ENCODE measurements at places on chromosomes 5 and 9. TPM values are rescaled to one million over a fixed set of nuclear protein-coding genes. Genes with fewer than 3 reads are reported as not detected.

- DNase-seq: no peak
Measured at GRCh38 chr9:120729791-120730241, 15.5 kb upstream of the MEGF9 start.

GRCh38 chr9:714675-715074 lies 126.8 kb upstream of the DMRT1 start:
- DNase-seq: no peak

DNA sequence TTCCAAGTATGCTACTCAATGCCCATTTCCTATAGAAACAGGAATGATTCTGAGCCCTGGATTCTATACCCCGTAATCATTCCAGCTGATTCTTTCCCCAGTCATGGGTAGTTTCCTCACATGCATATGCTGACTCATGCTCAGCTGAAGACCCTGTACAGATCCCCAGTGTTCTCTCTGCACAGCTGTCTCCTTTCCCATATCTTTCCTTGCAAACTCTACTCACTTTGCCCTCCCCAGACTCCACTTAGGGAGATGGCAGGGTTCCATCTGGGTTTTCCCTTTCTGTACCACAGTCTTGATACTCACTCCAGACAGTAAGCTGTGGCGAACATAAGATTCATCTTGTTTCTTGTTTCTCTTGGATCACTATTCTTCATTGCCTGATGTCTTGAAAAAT lies 357.6 kb downstream of the RAB3C start:
- DNase-seq: no peak

DNA sequence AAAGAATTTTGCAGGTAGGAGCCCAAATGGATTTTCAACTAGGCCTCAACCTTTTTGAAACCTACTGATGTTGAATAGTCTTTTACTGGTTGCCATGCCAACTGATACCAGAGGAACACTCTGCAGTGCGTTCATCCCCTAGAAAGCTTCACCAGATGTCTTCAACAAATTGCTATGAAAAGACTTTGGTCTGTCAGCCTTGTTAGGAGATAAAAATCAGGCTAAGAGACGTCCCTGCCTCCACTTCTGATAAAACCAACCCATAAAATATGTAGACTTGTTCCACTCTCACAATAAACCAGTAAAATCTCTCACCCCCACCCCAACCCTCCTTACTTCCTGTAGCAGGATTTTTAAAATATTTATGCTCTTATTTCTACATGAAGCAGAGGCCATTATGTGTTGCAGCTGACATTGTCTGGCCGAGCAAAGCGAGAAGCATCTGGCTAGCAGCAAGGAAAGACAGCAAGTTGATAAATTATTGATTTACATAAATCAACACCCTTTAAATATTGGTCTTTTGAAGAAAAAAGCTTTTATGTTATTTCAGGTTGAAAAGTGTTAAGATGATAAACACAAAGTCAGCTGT lies 428.7 kb downstream of the ISL1 start:
- no peak for DNase-seq

DNA sequence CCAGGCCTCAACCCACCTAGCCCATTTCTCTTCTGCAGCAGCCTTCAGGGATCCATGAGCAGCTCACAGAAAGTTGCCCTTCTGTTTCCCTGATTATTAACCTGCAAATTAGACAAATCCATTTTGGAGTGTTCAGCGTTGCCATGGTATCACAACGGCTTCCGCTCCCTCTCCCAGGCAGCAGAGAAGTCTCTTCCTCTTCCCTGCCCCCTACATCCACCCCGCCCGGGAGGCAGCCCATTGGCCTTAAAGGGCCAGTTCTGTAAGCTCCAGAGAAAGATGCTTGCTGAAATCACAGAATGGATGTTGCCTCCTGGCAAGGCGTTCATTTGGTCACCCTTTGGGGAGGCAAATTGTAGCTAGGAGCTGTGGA lies 47.7 kb upstream of the BOD1 start:
- DNase-seq: no peak

DNA sequence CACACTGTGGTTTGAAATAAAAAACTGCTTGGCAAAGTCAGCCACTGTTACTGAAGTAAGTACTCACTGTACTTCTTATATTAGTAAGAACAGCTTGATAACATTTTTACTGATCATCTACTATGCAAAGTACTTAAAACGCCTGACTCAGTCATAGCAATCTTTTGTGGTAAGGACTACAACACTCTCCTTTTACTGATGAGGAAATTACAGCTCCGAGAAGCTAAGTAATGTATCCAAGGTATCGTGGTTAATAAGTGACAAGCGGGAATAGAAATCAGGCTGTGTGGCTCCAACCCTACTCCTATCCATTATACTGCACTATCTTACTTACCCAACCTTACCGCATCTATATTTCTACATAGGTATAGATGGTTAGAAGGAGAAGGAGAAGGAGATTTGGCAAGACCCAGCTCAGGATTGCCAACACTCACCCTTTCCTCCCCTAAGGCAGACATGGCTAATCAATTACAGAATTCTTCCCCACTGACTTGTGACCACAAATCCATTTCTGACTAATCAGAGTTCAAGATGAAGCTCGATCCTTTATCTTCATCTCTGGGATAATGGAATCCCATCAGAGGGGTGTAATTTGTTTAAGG lies 281.4 kb downstream of the SPOCK1 start:
- DNase-seq: no peak

- no peak for DNase-seq
Measured at GRCh38 chr5:157443041-157443549, 16.9 kb upstream of the NIPAL4 start.

Gene ANKDD1B
- 0.22 TPM for total RNA-seq

All from activated T-helper 1 cell treated with anti-CD3 and anti-CD28 coated beads, Interleukin-12 subunit alpha, Interleukin-12 subunit beta, Interleukin-2, Interleukin-4 antibody, amounts not matched to agents 30 ng/mL and 10 ng/mL and 1 ng/mL, durations not matched to agents 14 hours and 24 hours and 36 hours (primary cell).